Anterior cingulate cortex (tissue), 58 donors: ENCODE measurements at places on chromosomes 11 and 22.

DNA sequence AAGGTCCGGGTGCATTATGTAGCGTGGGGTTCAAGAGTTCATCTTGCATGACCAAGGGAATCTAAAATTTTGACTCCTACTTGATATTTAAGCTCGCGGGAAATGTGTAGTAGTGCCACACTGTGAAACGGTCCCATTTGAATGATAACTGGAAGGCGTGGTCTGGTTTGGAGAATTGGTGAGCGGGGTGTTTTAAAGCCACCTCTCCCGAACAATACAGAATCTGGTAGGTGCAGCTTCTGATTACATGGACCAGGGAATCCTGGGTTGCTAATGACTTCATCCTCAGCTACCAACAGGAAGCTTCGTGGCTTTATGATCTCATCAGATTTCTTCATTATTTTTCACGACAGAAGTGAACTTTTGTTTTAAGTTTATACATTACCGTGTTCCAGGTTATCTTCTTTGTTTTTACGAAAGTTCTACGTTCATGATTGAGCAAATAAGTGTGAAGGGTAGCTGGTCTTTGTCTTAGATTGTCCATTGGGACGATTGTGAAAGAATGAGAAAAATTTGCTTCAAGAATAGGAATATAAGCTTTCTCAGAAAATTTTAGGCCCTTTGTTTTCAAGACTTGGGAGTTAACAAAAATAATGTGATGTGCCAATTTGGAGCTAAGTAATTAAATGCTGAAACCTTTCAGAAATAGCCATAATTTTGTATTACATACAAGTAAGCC, 1.7 kb downstream of the QSER1 start:
- no peak for DNase-seq

- peak; percentile 46 for DNase-seq
Observed at GRCh38 chr22:31148953-31149627, 8.8 kb upstream of the PLA2G3 start.

DNA sequence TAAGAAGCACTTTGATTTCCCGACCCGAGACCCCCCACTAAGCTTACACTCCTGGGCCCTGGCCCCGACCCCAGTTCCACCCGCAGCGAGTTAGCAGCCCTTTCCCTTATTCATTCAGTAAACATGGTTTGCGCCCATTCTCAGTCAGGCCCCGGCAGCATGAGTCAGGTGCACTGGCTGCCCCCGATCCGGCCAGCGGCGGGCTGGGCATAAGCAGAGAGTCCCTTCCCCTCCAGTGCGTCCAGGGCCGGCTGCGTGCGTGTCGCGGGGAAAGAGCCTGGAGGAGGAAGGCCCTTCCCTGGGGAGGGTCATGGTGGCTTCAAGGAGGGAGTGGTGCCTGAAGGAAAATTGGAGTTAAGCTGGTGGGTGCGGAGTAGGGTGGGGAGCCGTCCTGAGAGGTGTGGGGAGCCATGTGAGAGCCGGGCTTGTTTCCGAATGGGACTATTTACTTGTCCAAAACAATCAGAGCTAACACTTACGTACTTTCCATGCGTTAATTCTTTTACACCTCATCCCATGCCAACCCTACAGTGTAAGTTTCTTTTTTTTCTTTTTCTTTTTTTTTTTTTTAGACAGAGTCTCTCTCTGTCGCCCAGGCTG, 657 bp downstream of the IGHMBP2 start:
- DNase-seq: peak; percentile 24

DNA sequence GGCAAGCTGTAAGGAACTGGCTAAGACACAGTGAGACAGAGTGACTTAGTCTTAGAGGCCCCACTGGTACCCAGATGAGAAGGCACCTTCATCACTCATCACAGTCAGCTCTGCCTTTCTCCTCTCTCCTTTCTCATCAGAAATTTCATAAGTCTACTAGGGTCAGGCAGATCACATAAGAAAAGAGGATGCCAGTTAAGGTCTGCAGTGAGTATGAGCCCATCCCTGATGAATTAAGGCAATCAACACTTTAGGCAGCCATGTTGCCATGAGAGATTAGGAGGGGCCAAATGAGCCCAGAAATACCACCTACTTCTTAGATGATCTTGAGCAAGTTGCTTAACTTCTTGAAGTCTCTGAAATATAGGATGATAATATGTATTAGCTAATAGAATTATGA, 11.9 kb upstream of the HBE1 start:
- no peak for DNase-seq

DNA sequence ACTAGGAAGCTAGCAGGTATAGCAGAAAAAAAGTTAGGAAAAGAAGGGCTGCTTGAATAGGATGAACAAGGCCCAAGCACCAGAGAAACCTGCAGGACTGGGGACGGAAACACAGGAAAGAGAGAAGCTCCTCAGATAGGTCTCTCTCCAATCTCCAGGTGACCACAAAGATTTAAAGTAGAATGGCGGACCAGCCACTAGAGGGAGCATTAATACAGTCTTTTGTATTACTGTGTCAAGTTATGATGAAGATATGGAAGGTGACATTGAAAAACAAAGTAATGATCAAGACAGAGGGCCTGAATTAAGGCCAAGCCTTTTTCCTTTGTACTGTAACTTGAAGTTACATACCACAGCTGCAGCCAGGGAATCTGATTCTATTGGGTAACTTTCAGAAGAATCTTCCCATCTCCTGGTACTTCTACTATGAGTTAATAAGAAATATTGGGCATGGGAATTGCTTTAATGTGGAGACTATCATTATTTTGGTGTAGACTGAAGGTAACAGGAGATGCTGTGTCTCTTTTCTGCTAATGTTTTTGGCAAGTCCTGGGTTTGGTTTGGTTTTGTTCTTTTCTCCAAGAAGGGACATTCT, 33.8 kb downstream of the OR2AG2 start:
- no peak for DNase-seq

DNA sequence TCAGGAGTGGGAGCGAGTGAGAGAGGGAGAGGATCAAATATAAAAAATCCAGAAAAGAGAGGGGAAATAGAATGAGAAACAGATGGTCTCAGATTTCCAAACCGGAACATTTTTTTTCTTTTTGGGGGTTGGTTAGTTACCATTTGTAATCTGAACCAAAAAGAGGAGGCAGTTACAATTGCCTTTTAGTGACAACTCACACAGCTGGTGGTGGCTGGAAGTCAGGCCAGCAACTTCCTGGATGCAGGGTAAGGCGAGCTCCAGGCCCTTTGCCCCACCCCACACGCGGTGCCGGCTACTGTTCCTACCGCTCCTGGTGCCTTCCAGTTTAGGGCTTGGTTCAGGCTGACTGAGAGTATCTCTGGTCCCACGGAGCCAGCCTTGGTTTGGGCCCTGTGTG, 21.0 kb upstream of the UBASH3B start:
- no peak for DNase-seq

GRCh38 chr11:113873236-113873626, 2.1 kb downstream of the USP28 start:
- DNase-seq: no peak

DNA sequence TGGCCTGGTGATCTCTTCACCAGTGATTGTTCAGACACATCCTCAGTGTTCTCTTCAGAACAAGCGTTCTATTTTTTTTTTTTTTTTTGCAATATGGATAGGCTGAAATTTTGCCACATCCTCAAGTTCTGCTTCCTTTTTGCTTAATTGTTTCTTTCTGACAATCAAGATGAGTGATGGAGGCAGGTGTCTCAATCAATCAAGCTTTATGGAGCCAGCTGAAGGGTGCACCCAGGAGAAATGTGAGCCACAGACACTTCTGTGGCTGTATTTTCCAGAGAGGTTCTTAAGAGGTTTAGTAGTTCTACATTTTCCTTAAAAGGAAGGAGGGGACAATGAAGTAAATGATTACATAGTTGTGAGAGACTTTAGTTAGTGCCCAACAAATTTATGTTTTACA, 43.9 kb upstream of the ASPHD2 start:
- no peak for DNase-seq

DNA sequence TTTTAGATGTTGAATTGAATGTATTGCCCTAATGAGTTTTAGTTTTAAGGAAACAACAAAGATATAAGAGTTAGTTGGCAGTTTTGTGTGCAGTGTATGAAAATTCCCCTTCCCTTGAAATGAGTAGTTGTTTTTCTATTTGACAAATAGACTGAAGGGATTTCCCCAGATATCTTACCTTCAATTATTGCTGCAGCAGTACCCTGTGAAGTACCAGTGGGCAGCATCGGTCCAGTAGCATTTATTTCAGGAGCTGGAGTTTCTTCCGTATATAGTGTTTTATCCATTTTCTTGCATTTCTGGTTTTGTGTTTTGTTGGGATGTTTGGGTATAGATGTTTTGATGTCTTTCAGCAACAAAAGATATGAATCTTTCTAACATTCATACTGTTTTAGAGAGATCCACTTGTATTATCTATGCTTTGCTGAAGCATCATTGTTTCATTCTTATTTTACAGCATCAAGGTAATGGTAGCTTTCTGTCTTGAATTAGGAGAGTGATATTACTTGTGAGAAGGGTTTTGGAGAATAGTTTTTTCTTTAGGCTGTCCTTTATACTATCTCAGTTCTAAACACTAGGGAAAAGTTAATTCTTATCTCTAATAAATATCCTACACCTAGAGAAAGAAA, 7.4 kb downstream of the KMT2A start:
- no peak for DNase-seq

DNA sequence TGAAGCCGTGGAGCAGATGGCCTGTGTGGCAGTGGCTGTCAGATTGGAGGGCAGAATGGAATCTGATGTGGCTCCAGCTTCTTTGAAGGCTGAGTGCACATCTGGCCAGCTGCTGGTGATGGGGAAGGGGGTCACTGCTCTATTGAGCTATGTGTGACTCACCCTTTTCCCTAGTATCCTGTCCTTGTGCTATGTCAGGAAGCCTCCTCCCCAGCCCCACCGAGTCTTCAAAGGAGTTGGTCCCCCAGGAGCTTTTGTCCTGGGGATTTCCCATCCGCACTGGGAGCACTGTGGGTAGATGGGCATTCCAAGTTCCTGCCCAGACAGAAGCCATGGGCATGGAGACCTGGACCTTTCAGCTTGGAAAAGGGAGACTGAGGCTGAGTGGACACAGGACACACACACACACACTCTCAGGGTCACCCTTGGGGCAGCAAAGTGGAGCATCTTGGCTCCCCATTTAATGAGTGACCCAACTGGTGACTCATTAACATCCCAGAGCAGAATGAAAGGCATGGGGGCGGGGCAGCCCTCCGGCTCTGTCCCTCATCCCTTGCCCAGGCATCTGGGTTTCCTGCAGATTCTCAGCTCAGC, 3.3 kb downstream of the SERPINH1 start:
- no peak for DNase-seq

GRCh38 chr11:75635066-75635862, 33.6 kb downstream of the MAP6 start:
- DNase-seq: no peak

DNA sequence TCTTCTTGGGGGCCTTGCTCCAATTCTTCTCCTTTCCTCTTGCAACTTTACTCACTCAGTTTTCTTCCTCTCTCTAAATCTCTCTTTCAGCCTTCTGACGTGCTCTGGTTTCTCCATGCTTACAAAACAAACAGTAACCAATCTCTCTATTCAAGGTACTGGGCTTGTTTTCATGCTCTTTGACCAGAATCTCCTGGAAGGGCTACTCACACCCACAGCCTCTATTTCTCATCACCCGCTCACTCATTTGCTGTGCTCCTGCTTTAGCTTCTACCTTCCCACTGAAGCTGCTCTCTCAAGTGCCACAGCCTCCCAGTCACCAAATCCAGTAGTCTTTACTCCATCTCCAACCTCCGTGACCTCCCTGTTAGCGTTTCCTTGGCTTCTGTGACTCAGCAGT, 60.4 kb downstream of the SERGEF start:
- DNase-seq: no peak

GRCh38 chr11:45788887-45789286, 16.1 kb upstream of the SLC35C1 start:
- DNase-seq: no peak

- DNase-seq: peak; percentile 21
Observed at GRCh38 chr11:26905368-26905767, 88.5 kb upstream of the FIBIN start.

DNA sequence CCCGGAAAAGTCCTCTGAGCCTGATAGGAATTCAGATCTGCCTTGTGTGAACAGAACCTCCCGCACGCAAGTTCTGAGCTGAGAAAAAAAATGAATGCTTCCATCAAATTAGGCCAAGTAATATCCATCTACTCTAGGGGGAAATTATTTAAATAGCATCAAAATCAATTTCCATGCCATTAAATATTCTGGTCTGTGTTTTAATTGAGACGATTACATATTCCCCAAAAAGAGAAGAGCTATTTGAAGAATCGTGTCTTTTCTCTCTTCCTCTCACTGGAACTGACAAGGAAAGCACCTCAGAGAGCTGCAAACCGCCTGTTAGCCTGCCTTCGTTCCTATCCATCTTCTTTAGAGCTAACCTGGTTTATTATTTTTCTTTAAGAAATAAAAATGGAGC, 96.0 kb downstream of the SEZ6L start:
- no peak for DNase-seq

DNA sequence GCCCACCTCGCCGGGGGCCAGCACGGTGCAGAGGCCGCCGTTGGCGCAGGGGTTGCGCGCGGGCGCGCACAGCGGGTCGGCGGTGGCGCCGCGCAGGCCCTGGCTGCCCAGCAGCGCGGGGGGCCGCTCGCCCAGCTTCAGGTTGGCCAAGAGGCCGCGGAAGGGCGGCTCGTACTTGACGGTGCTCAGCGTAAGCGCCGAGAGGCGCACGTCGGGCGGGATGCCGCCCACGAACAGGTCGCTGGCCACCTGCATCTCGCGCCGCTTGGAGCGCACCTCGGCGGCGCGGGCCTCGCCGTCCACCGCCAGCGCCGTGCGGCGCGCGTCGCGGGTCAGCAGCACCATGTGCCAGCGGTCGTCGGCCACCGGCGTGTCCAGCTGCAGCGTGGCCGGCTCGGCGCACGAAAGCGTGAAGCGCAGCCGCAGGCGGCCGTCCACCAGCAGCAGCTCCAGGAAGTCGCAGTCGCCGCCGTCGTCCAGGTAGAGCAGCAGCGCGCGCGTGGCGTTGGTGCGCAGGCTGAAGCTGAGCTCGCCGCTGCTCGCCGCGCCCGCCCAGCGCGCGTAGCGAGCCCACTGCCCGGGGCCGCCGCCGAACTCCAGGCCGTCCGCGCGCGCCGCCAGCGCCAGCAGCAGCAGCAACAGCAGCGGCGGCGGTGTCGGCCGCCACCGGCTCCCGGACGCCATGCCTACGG, 9.8 kb downstream of the NRXN2 start:
- no peak for DNase-seq

DNA sequence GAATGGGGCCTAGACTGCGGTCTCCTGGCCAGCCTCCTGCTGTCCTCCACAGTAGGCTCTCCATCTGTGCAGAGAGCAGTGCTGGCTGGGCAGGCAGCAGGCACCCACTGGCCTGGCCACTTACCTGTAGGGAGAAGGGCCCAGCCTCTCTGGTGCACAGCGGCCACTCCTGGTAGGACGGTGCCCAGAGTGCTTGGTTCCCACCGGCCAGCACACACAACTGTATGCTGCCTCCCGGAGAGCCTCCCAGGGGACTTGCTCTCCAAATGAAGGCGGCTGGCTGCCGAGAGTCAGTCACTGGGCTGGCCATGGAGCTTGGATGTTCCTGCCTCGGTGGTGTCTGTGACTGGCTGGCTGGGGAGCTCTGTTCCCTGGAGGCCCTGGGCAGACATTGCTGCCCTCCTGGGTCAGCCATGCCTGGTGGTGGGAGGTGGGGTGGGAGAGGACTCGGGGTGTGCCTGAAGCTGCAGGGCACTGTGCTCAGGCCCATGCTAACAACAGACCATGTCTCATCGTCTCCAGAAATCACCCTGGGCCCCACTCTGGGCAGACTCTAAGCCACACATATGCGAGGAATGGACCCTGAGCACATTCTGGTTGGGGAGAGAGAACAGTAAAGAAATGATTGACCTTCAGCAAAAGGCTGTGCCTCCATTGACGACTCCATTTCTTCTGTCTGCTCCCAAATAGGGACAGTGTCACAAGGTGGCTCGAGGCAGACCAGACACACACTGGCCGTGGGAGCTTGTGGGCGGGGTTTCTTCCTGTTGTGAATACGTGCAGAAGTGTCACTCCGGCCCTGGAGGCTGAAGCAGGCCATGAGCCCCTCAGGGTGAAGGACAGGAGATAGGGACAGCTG, 350.8 kb downstream of the TBC1D22A start:
- DNase-seq: no peak
